ENCODE measurements at places on chromosomes 12 and 14. TPM values are rescaled to one million over a fixed set of nuclear protein-coding genes. Genes with fewer than 3 reads are reported as not detected.

CFAP54 gene
- 0.14 TPM for polyA plus RNA-seq

NEUROD4 gene
- not detected for polyA plus RNA-seq

IL26 gene
- polyA plus RNA-seq = not detected

CABP1 gene
- polyA plus RNA-seq = 9.9 TPM

TMEM132C gene
- 1.2 TPM for polyA plus RNA-seq

CBLN3 gene
- 0.72 TPM for polyA plus RNA-seq

ASIC1 gene
- polyA plus RNA-seq = 0.38 TPM

GPR162 gene
- 4.4 TPM for polyA plus RNA-seq

LRR1 gene
- 7.1 TPM for polyA plus RNA-seq

TBC1D30 gene
- polyA plus RNA-seq = 1.1 TPM

TGM1 gene
- polyA plus RNA-seq = 0.69 TPM

SLC17A8 gene
- not detected for polyA plus RNA-seq

RBMS2 gene
- 8.8 TPM for polyA plus RNA-seq

TTC9 gene
- polyA plus RNA-seq = 0.57 TPM

MYBPC1 gene
- polyA plus RNA-seq = 0.04 TPM

RNFT2 gene
- polyA plus RNA-seq = 0.68 TPM
